Head of caudate nucleus (tissue), 42 donors: ENCODE measurements at places on chromosomes 4 and X.

DNA sequence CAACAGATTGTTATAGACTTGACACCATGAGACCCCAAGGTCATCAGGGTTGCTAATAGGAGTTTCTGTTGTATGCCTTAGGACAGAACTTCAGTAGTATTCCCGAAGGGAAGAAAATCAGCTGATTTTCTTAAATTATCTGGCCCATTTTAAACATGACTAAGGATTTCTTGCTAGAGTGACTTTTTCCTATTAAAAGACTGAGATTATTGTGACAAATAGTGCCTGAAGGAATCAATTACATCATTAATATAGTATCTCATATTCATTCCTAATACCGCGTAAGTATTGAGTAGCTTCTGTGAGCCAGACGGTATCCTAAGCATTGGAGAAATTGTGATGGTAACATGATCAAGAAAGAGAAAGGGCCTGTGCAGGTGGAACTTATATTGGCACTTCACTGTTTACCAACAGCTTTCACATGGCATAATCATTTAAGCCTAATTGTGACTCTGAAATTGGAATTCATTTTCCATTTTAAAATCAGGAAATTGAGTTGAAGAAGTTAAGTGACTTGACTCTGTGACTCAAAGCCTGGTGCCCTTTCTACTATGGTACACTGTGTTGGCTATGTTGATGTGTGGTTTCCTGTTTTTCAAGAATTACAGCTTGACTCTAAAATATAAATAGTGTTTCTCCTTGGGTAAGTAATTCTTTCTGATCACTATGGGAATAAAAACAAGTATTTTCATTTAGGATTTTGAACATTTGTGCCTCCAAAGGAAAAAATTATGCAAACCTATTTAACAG, 4.1 kb downstream of the AFF1 start:
- DNase-seq, result no peak

- DNase-seq, result no peak
Observed at GRCh38 chr4:112085156-112086035, 59.9 kb upstream of the FAM241A start.

- peak; percentile 25 for DNase-seq
Observed at GRCh38 chrX:139932073-139932900, 566 bp downstream of the ATP11C start.

- no peak for DNase-seq
Observed at GRCh38 chr4:71255976-71256375, 82.8 kb upstream of the SLC4A4 start.

DNA sequence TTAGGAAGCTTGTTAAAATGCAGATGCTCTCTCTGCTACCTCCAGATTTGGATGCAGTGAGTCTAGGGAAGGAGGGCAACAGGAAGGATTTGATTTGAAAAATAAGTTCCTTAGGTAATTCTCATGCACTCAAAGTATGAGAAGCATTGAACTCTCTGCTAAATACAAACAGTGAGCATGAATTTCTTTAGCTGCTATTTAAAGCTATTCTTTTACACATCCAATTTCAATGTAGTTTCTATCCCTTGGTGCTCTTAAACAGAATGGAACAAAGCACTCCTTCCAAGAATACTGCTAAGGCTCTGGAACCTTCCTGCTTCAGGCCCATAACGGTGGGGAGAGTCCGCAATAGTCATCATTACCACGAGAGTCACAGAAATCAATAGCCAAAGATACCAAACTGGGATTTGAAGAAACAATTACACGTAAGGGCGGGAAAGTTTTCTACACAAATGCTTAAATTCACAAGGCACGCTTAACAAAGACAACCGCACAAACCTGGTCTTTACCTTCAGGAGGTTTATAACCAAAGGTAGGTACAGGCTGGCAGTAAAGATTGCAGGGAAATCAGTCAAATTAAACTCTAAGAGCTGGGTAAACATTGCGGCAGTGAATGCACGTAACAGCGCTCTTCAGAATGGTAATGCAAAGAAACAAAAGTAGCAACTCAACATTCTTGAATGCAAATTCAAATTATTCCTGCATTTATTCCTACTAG, 123.2 kb upstream of the NAP1L5 start:
- DNase-seq, result no peak

GRCh38 chr4:69800599-69800998, 40.2 kb upstream of the SULT1B1 start:
- DNase-seq, result no peak

DNA sequence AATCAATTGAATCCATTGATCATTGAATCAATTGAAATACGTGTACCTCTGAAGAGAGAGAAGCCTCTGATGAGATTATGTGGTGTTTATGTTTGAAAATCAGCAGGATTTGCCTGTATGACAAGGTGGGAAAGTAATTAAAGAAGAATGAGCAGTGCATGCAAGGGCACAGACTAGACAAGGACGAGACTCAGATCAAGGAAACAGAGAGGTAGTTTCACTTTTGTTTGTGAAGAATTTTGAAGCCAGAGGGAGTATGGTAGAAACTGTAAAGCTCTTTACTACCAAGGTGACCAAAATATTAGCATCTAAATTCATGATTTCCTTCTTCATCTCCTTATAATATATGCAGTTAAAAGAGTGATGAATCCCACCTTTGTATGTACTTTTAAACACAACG, 1830.0 kb upstream of the IGFBP7 start:
- no peak for DNase-seq

DNA sequence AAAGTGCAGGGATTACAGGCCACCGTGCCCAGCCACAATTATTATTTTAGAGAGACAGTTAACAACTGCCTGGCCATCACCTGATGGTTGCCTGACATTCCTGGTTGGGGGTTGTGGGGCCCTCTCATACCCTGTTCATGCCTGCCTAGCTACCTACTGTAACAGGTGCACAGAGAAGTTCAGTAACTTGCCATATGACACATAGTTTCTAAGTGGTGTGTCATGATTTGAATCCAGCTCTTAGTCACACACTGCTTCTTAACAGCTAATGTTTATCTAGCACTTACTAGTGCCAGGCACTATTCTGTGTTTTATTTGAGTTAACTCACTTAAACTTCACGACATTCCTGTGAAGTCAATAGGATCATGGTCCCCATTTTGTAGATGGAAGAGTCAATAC, 122.7 kb upstream of the JADE1 start:
- no peak for DNase-seq

DNA sequence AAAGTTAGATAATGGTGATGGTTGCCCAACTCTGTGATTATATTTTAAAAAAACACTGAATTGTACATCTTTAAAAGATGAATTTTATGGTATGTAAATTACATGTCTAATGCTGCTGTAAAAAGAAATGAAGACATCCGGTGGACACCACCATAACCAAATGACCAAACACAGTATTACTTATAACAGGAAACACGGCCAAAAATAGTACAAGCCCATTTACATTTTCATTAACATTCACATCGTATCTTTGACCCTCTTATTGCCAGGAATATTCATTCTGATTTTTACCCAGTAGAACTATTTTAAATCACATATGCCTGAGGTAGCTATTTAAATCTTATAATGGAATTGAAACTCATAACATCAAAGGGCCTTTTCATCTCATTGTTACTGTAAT, 143.2 kb downstream of the CFAP47 start:
- DNase-seq, result no peak

DNA sequence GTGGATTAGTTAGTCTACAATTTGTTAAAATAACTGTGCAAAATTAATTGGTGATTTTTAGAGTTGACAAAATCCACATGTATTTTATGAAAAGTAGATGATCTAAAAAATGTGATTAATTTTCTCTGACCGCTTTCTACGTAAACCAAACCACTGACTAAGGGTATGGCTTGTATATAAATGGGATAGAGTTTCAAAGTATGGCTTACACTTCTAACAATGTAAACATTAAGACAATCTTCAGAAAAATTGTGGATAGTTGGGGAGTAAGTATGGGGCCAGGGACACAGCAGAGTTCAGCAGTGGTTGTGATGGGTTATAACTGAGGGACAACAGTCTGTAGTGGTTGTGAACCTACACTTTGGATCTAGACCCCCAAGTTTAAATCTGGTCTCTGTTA, 39.8 kb downstream of the GABRA4 start:
- no peak for DNase-seq
